Stimulated activated CD4-positive, alpha-beta T cell treated with anti-CD3 and anti-CD28 coated beads, Interleukin-12 subunit alpha, Interleukin-12 subunit beta, amount 100 ng/mL, for 24 hours (primary cell): ENCODE measurements at places on chromosomes 13 and 19.

- no peak for DNase-seq
These were observed 553.1 kb downstream of the IRS2 start for GRCh38 chr13:109233293-109233692.

- DNase-seq = no peak
These were observed 9.9 kb downstream of the TNFRSF19 start for GRCh38 chr13:23579896-23580683.

DNA sequence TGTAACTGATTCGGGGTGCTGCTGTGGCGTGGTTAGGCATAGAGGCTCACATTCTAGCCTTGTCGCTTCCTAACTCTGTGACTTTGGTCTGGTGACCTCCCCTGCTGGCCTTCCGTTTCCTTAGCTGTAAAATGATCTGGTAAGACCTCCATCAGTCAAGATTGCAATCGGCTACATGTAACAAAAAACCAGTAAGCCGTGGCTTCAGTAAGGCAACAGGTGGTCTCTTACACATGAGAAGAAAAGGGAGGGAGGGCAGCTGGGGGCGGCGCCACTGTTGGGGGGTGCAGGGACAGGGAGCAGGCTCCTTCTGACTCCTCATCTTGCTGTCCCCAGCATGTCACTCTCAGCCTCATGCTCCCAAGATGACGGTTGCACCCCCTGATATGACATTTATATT is 148.0 kb downstream of the SIPA1L3 start:
- no peak for DNase-seq

DNA sequence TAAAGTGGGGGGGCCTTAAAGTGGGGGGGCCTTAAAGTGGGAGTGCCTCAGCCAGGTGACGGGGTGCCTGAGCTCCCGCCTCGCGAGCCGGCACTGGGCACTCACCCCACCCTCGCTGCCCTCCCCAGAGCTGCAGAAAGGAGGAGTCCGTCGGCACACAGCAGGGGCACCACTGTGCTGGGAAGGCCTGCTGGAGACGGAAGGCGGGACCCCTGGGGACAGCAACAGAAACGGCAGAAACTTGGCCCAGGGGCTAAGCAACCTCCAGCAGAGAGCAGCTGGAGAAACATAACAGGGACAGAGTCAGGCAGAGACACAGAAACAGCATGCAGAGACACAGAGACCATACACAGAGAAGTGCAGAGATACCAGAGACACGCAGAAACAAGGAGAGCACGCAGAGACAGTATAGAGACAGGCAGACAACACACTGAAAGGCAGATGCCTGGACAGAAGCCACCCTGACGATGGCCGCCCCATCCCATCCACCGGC is 7.9 kb downstream of the CFD start:
- DNase-seq = no peak

DNA sequence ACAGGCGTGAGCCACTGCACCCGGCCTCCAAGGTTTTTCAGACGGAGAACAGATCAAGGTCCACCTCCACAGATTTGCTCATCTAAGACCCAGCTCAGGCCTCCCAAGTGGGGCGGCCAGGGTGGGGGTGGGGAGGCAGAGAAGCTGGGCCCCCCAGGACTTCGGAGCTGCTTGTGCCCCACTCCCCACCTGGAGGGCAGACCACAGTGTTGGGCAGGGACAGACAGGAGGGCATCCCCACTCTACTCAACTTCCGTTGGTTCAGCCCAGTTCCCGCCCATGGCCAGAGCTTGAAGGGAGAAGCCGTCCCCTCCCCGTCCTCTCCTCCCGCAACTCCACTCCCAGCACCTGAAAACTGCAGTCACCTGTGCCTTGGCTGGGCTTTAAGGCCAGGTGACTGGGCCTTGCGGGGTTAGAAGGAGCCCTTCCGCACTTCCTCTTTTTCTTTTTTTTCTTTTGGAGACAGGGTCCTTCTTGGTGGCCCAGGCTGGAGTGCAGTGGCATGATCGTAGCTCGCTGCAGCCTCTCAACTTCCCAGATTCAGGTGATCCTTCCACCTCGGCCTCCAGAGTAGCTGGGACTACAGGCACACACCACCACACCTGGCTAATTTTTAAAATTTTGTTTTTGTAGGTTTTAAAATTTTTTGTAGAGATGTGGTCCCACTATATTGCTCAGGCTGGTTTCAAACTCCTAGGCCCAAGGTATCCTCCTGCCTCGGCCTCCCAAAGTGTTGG is 734 bp upstream of the LRRC8E start:
- DNase-seq = no peak

- peak; percentile 55 for DNase-seq
These were observed 2.3 kb upstream of the LCP1 start for GRCh38 chr13:46184277-46184699.
